NCI-H748 treated with DMSO at 0.1 percent for 48 hours (cell line): ENCODE measurements at places on chromosomes 5 and 9.

DNA sequence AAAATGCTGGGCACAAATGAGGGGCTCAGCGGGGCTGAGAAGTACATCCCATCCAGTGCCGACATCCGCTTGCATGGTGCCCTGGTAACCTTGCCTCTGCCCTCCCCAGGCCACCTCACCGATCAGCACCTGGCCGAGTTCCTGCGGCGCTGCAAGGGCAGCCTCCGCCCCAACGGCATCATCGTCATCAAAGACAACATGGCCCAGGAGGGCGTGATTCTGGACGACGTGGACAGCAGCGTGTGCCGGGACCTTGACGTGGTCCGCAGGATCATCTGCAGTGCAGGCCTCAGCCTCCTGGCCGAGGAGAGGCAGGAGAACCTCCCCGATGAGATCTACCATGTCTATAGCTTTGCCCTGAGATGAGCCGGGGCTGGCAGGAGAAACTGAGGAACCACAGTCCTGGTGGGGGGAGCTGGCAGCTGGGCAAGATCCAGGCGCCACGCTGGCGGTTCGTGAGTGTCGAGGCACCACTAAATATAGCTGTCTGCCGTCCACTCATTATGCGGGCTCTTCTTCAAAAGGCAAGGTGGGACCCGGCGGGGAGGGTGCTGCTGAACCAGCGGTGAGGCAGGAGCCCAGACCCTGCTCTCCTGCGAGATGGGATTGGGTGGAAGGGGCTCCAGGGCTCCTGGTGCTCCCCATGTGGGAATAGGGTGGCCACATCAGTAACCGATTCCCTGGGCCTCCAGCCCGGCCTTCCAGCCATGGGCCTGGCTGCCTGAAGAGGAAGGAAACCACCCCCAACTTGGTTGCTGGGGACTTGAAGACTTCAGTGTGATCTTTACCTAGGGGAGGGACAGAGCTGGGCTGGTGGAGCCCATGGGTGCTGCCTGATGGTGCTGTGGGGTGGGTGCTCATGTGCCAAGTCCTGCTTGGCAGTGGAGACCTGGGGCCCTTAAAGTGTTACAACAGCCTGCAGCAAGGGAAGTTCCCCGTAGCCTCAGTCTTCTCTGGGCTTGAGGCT lies 6.6 kb downstream of the ASB6 start:
- no peak for DNase-seq

DNA sequence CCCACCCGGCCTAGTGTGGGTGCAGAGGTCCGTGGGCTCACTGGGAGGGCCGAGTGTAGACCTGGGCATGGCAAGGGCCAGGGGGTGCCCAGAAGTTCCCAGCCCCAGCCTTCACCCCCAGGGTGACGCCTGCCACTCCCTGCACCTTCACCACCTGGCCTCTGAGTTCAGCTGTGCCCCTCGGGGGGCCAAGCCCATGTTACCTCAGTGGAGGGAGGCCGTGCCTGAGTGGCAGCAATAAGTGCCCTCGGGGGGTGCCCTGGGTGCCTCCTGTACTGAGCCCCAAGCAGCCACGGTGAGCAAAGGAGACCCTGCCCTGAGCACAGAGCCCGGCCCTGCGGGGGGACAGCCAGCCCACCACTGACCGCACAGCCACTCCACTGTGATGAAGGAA lies 10.3 kb upstream of the FCN2 start:
- DNase-seq, result no peak

DNA sequence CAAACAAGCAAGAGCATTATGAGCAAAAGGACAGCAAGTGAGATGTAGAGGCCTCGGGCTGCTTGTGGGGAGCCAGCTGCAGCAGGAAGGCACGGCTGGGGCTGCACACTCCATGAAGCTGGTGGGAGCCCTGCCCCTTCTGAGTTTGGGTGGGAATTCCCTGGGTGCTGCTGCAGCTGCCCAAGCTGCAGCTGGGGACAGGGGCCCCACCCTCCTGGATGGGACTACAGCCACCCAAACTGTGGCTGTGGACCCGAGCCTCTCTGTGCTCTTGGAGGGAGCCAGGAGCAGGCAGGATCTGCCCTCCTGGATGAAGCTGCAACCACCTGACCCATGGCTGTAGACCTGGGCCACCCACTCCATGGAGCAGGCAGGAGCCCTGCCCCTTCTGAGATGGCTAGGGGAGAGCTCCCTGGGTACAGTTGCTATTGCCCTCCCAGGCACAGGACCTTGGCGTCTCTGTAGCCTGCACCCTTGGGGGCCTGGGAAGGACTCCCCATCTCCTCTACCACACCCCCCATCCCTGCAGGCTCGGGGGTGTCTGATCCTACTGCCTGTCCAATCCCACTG lies 159.1 kb downstream of the ERCC6L2 start:
- DNase-seq, result no peak

- DNase-seq, result no peak
Measured at GRCh38 chr5:13378091-13378490, 566.4 kb downstream of the DNAH5 start.

DNA sequence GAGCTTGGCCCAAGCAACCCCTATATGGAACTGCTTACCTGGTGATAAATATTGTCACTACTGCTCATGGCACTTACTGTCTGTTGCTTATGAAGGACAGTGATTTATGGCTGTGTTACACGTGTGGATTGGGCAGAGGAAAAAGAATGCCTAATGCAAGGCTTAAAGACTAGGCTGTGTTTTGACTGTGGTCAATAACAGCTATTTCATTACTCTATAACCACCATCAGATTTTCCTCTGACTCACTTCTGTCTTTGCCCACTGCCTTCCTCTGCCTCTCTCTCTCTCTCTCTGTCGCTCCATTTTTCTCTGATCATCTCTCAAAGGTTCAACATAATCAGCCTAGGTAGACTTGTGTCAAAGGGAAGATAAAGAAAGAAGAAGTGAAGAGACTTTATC lies 96.2 kb downstream of the TLR4 start:
- DNase-seq, result no peak

DNA sequence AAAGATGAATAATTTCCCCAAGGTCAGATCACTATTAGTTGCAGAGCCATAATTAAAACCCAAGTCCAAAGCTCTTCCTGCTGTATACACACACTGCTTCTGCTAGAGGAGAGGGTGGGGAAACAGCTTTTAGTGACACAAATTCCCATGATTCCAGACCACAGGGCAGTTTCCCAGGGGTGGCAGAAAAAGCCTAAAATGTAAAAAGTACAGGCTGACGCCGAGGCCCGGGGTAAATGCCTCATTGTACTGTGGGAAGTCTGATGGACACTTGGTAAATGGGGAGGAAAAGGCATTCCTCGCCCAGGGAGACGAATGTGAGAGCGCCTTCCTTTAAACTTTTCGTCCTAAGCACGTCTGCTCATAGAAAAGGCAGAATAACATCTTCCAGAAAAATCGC lies 65.7 kb downstream of the DENND1A start:
- DNase-seq, result no peak

GRCh38 chr5:32598260-32598937 lies 13.0 kb downstream of the SUB1 start:
- DNase-seq, result no peak

- DNase-seq, result no peak
Measured at GRCh38 chr5:344668-345067, 23.2 kb downstream of the AHRR start.

GRCh38 chr5:97085459-97086181 lies 56.8 kb downstream of the LIX1 start:
- no peak for DNase-seq

DNA sequence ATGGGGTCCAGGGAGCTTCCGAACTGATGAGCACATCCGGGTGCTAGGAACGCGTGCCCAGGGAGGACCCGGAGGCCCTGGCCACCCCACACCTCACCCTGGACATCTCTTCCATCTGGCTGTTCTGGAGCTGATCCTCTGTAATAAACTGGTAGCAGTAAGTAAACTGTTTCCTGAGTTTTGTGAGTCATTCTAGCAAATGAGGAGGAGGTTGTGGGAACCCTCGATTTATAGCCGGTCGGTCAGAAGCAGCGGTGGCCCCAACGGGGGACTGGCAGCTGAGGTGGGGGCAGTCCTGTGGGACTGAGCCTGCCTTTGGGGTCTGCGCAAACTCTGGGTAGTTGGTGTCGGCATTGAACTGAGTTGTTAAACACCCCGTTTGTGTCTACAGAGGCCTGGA lies 15.4 kb upstream of the UBAC1 start:
- no peak for DNase-seq
